ENCODE measurements at places on chromosomes 1 and 21.
A peak's percentile ranks its signal among the peaks of the same experiment; 100 is the strongest.

DNA sequence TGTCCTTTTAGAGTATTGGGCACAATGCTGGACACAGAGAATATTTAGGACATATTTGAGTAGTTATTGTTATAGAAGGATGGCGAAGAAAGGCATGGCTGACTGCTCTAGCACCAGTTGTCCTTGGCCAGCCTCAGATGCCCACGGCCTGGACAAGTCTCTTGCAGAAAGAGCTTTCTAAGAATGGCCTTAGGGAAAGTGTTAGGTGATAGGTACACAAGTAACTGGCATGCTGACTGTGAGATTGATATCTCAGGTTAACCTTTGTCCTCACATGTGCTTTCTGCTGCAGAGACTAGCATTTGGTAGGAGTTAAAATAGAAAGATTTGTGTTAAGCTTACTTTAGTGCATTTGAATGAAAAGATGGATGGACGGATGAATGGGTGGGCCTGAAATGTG is 10.1 kb downstream of the SFT2D2 start:
- DNase-seq, result no peak

DNA sequence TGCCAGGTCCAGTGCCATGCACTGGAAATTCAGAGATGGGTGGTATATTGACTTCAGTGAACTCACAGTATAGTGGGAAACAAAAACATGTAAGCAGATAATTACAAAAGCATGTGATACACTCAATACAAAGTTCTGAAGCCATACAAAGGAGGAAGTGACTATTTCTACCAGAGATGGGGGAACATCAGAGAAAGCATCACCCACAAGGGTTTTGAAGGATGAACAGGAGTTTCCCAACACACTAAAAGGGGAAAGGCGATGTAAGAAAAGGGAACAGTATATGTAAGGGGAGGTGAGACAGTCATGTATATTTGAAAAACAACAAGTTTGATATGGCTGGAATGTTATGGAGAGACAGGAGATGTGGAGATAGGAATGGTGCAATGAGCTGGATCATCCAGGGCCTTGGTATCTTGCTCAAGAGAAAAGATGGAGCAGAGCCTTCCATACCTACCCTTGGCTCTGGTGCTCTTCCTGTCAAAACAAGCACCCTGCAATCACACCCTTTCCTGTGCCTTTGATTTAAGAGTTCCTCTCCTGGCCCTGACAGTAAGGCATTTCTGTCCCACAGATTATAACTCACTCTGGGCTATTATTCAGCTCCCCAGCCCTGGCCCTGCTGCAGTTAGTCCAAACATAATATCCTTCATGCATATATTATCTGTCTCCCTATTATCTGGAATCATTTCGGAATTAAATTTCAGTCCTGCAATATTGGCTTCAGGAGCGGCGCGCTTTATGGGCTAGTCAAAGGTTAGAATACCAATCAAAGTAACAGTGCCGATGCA is 60.5 kb downstream of the DMAP1 start:
- DNase-seq, result no peak

GRCh38 chr1:2539312-2539907 is 9.3 kb upstream of the HES5 start:
- DNase-seq, result no peak

GRCh38 chr1:177310326-177310725 is 139.6 kb downstream of the BRINP2 start:
- DNase-seq, result no peak

GRCh38 chr1:37465593-37466517 is 8.5 kb upstream of the ZC3H12A start:
- no peak for DNase-seq

DNA sequence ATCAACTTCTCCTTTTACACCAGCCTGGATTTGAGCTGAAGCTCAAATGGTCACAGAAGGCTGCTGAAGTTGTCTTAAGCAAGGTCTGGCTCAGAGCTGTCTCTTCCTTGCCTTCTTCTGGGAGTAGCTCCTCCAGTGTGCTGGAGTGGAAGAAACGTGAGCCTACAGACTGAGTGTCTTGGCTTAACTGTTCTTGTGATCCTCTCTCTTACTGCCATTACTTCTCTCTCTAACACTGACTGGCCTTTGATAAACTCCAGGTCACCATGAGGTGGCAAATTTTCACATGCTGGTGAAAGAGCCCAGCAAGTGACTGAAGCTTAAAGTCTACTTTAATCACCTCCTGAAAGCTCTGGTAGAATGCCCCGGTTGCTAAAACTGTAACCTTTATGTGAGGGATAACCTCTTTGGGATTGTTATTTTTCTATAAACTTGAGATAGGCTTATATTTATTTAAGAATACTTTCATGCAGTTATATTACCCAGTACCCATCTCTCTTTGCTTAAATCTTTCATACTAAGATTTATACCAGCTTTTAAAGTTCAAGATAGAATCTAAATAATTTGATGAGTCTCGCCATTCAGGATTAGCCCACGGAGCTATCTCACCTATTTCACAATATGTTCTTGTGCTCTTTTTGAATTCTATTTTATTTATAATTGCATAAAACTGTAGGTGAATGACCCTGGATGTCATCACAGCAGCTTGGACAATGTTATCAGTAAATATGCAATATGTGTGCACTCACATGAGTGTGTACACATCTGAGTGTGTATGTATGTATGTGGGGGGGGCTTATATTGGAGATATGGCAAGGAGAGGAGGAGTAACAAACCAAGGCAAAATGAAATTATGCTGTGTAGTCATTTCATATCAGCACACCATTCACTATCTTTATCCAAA is 924.0 kb downstream of the LTN1 start:
- DNase-seq, result no peak

DNA sequence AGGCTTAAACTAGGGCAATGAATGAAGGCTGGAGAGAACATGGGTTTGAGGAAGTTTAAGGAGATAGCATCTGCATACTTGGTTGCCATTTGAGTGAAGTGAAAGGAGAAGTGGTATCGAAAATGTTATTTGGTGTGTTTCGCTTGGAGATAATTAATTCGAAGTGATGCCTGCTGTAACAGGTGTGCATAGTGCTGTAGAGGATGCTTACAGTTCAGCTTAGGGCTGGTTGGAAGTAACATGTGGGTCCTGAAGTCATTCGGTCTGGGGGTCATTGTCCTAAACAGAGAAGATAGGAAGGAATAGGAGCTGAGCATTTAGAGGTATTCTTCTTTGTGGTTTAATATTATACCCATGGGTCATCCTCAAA is 301 bp upstream of the NUDT17 start:
- DNase-seq, result no peak

- no peak for DNase-seq
Measured at GRCh38 chr1:55018395-55018794, 19.7 kb downstream of the BSND start.

DNA sequence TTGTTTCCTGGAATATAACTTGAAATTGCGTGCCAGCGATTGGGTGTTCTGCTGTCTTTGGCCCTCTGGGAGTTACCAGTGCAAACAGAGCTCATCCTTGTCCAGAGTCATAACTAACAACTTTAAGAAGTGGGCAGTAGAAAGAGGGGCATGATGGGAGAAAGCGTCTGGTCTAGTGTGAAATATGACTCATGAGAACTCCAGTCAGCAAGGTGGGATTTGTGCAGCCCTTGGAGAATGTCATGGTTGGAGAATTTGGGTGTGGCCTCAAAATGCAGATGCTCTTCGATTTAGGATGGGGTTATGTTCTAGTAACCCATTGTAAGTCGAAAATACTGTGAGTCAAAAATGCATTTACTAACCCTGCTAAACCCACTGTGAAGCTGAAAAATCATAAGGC is 12.9 kb downstream of the ATP1B1 start:
- no peak for DNase-seq

DNA sequence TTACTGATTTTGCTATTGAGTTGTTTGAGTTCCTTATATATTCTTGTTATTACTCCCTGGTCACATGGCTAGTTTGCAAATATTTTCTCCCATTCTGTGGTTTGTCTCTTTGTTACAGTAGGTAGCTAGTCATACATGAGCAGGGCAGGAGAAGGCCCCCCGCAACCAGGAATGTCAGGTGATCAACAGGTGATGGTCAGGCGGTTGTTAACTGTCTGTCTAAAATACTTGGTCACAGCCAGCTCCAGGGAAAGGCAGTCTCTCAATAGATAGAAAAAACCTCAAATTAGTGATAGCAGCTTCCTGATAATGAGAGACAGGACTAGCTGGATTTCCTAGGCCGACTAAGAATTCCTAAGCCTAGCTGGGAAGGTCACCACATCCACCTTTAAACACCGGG is 217.9 kb downstream of the RHOU start:
- DNase-seq, result no peak

DNA sequence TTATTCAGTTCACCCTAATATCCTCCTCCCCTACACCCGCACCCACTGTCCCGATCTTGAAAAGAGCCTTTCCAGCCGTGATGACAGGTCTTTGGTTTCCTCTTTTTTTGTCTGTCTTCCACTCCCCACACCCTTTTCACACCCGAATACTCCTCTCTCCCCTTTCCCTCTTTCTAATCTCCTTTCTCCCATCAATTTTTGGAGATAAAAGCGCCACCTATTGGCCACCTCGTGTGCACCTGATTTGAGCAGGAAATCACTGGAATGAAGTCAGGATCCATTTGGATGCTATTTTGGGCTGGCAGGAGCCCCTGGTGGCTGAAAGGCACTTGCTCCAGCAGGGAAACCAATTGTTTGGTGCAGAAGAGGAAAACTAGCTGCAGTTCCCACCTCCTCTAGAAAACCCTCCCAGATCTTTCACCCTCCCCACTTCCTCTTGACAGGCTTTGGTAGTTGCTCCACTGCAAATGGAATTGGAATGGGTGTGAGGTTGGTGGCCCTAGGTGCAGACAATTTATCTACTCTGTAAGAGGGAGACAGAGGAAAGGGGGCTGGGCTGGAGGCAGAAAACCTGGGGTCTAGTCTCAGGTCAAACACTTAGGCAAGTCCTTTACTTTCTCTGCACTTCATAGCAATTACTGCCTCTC is 8.4 kb downstream of the FOXE3 start:
- no peak for DNase-seq

DNA sequence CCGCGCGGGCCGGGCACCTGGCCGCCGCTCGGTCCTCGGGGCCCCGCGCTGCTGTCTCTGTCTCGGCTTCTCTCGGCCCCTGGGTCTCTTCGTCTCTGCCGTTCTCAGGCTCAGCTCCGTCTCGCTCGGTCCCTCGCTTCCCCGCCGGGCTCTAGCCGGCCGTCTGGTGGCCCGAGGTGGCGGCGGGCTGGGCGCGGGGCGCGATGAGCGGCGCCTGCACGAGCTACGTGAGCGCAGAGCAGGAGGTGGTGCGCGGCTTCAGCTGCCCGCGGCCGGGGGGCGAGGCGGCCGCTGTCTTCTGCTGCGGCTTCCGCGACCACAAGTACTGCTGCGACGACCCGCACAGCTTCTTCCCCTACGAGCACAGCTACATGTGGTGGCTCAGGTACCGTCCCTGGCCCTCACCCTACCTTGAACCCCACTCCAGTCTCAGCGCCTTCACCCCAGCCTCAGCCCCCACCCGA is 355 bp downstream of the SHISAL2A start:
- DNase-seq, result peak; percentile 6

- DNase-seq, result no peak
Measured at GRCh38 chr21:39738566-39738965, 6.4 kb upstream of the IGSF5 start.

- no peak for DNase-seq
Measured at GRCh38 chr1:56491441-56491840, 87.9 kb downstream of the PLPP3 start.

DNA sequence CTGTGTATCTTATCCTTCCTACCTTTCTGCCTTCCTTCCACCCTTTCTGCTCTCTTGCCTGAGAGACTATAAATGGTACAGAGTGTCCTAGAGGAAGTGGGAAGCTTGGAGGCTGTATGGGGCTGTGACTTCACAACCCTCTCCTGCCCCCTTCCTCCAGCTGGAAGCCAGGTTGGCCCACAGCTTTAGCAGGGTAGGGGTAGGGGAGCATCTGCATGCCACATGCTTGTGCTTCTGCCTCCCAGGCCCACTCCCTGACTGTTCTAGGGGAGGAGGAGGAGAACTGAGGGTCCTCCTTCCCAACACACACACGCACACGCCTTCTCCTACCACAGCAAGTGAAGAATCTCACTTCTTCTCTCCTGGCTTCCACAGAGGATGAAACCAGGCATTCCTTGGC is 3.9 kb upstream of the SLC27A3 start:
- DNase-seq, result no peak

DNA sequence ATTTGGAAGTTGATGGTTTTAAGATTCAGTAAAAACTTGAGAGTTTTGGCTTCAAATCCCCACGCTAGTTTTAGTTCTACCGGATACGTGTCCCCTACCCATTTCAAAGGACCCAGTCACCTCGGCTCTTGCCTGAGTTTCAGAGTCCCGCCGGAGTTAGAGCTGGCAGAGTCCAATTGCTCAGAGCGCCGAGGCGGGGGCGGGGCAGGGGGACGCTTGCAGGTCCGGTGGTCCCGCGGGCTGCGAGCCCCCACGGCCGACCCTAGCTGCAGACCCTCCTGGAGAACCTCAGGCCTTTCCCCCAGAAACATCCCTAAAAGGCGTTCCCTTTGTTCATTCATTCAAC is 765 bp upstream of the VPS45 start:
- DNase-seq, result peak; percentile 1

GRCh38 chr1:54270543-54270942 is 70.6 kb downstream of the MRPL37 start:
- no peak for DNase-seq

DNA sequence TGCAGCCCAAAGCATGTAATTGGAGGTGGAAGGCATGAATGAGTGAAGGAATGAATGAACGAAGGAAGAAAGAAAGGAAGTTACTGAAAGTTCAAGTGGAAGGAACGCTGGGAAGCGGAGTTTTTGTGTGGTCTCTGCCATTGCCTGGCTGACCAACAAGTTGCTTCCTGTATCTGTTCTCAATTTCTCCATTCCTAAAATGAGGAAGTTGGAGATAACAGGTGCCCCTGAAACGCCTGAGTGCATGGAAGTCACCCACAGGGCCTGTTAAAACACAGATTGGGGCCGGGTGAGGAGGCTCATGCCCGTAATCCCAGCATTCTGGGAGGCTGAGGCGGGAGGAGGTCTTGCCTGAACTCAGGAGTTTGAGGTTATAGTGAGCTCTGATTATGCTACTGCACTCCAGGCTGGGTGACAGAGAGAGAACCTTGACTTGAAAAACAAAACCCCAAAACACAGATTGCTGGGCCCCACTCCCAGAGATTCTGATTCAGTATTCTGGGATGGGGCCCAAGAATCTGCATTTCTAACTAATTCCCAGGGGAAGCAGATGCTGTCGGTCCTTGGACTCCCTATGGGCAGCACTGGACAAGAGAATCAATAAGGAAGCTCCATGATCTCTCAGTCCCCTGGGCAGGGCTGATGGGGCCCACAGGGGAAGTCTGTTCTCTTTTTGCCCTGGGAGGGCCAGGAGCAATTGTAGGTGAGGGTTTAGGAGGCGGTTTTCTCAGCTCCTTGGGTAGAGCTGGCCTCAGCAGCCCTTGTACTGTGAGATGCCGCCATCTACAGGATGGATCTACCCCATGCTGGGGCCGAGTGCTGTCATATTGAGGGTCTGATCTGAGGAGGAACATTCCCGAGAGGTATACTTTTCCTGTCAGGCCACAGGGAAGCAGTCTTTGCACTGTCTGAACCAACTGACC is 3.3 kb upstream of the CNR2 start:
- peak; percentile 27 for DNase-seq

- no peak for DNase-seq
Measured at GRCh38 chr1:6423321-6423999, 1.1 kb upstream of the ESPN start.
